Gastrocnemius medialis (tissue), 4 donors: ENCODE measurements at places on chromosomes 6 and 20. TPM values are rescaled to one million over a fixed set of nuclear protein-coding genes. Genes with fewer than 3 reads are reported as not detected.

- no peak for DNase-seq
- no peak overlapping the region for H3K4me3 ChIP-seq
- no peaks in the 10 kb centered on the region for H3K4me1 ChIP-seq
- no peaks in the 10 kb centered on the region for H3K36me3 ChIP-seq
- no peak overlapping the region for H3K27ac ChIP-seq
These were observed 463.8 kb downstream of the ADGRB3 start for GRCh38 chr6:69098910-69099309.

DNA sequence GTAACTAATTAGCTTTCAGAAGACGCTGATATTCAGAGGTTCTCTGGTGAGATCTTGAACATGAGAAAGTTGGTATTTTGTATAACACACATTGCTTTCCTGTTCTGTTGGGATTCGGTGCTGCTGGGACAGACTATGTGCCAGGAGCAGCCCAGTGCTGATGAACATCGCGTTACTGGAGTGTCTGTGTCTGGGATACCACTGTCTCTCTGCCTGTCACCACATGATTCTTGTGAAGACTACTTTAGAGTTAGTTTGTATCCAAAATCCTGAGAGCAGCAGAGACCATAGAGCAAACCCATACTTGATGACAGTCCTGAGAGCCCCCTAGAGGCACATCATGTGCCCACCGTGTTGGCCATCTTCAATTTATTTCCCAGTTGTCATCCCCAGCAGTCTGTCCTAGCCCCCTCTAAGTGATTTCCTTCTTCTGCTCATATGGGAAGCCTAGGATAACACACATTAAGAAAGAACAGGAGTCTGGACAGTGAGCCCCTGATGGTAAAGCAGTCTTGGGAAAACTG lies 41.8 kb upstream of the TINAG start:
- H3K27ac ChIP-seq: no peak overlapping the region
- H3K4me3 ChIP-seq: no peak overlapping the region
- DNase-seq: no peak
- peaks cover 6% of the 10 kb centered on the region for H3K36me3 ChIP-seq
- peaks cover 32% of the 10 kb centered on the region for H3K4me1 ChIP-seq

Gene SLC22A23
- total RNA-seq: 17.3 TPM

DNA sequence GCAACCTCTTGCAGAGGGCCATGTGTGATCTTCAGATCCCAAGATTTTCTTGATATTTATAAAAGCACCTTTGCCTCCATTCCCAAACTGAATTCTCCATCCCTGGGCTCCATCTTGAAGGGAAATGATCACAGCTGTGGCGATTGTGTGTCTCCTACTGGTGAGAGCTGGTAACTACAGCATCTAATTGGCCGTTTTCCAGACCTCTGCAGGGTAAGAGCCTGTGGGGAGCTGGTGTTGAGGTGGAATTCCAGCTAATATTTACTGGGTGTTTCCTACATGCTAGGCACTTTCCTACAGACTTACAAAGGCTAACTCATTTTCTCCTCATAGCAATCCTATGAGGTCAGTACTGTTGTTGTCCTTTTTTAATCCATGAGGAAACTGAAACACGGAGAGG lies 59.2 kb upstream of the FNDC1 start:
- H3K4me3 ChIP-seq: no peak overlapping the region
- no peaks in the 10 kb centered on the region for H3K36me3 ChIP-seq
- H3K4me1 ChIP-seq: peaks cover 14% of the 10 kb centered on the region
- no peaks in the 10 kb centered on the region for H3K27me3 ChIP-seq
- DNase-seq: no peak

DNA sequence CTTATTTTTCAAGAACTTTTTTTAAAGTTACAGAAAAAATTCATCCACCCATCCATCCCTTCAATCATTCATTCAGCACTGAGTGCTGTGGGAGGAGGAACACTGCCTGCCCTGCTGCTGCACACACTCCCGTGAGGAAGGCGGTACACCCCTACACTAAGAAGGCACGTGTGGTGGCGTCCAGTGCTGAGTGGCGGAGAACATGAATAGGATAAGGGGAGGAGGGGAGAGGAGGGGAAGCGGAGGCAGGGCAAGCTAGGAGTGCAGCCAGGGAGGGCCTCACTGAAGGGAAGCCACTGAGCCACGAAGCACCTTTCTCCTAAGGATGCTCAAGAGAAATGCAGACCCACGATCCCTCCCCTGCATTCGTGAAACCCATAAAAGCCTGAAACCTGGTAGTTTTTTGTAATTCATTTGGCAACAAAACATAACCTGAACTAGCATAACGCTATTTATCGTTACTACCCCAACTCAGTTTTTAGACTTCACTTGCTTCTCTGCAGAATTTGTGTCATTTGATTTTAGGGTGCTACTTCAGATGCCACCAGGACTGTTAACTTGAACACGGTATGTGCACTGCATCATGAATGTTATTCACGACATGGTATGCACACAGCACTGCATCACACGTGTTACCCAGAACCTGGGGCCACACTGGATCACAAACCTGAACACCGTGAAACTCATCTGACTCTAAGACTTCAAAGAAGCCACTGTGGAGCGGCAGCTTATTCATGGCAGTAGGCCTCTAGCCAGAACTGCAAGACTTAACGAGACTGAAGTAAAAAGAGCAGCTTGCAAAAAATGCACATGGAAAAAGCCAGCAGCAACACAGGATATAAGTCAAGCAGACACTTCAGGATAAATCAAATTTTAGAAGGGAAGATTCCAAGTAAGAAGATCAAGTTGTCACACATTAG lies 3.5 kb downstream of the RNASET2 start:
- H3K4me1 ChIP-seq: peaks cover 18% of the 10 kb centered on the region
- H3K27me3 ChIP-seq: no peaks in the 10 kb centered on the region
- DNase-seq: no peak
- H3K4me3 ChIP-seq: no peak overlapping the region
- no peaks in the 10 kb centered on the region for H3K36me3 ChIP-seq
- no peak overlapping the region for H3K27ac ChIP-seq

Gene ULBP2
- total RNA-seq: 0.49 TPM

Gene IL17F
- total RNA-seq: not detected

DNA sequence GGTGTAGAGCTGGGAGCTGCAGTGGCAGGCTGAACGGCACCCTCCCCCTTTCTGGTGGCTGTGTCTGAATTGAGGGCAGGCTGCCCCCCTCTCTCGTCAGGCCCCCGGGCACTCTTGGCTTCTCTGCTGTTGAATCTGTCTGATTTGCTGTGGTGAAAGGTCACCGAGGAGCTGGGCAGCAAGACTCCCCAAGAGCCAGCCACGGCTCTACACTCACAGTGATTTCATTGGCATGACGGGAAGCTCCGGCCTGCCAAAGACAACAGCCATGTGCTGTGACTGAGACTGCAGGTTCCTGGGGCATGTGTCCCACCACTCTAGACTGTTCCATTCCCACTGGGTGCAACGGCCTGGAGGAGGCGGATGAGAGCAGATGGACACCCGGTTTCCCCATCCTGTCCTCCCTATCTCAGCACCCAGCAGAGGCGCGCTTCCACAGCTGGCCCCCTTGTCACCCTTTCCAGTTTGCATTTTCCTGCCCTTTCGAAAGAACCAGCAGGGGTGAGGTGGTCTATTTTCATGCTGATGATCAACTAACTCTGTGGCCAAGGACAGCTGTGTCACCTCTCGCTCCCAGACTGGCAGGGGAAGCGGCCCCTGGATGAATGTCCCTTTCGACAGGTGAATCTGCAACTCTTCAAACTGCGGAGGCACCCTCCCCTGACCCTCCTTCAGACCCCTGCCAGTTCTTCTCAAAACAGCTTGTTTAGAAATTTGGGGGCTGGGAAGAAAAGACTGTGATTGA lies 2.2 kb downstream of the APCDD1L start:
- no peaks in the 10 kb centered on the region for H3K36me3 ChIP-seq
- DNase-seq: no peak
- H3K27me3 ChIP-seq: peaks cover 33% of the 10 kb centered on the region
- no peak overlapping the region for H3K4me3 ChIP-seq

- H3K27ac ChIP-seq: no peak overlapping the region
- no peak overlapping the region for H3K4me3 ChIP-seq
- no peaks in the 10 kb centered on the region for H3K4me1 ChIP-seq
- H3K27me3 ChIP-seq: no peaks in the 10 kb centered on the region
- no peak for DNase-seq
These were observed 6.4 kb upstream of the CST2 start for GRCh38 chr20:23832775-23833513.

DNA sequence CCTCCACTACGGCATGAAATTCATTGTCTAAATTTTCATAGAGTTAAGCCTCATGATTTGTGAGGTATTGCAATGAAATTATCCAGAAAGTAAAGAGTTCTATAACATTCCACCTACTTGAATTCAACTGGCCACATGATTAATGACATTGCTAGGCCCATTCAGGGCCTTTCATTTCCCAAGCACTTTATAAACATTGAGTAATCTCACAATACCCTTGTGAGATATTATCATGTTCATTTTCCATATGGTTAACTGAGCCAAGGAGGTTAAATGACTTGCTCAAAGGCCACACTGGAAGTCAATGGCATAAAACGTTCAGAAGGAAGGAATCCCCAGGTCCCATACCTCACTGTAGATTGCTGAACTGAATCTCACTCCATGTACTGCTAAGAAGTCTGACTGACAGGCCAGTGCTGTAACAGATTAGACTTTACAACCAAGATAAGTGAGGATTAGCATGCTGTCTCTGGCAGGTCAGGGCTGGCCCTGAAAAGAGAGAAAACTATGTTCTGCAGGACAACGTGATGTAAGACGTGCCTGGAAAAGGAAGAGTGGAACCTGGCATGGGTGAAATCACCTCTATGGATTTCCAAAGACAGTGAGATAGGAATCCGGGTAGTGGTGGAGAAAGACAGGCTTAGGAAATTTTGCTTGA lies 75.9 kb upstream of the SPACA1 start:
- H3K27ac ChIP-seq: no peak overlapping the region
- H3K4me3 ChIP-seq: no peak overlapping the region
- peaks cover 13% of the 10 kb centered on the region for H3K27me3 ChIP-seq
- no peaks in the 10 kb centered on the region for H3K4me1 ChIP-seq
- no peaks in the 10 kb centered on the region for H3K36me3 ChIP-seq

- DNase-seq: no peak
- no peak overlapping the region for H3K4me3 ChIP-seq
- no peaks in the 10 kb centered on the region for H3K27me3 ChIP-seq
- no peaks in the 10 kb centered on the region for H3K36me3 ChIP-seq
- no peak overlapping the region for H3K27ac ChIP-seq
These were observed 155.5 kb upstream of the RNF24 start for GRCh38 chr20:4170621-4171537.

Gene C4B
- total RNA-seq: 5.7 TPM

Gene HUS1B
- total RNA-seq: 0.97 TPM

DNA sequence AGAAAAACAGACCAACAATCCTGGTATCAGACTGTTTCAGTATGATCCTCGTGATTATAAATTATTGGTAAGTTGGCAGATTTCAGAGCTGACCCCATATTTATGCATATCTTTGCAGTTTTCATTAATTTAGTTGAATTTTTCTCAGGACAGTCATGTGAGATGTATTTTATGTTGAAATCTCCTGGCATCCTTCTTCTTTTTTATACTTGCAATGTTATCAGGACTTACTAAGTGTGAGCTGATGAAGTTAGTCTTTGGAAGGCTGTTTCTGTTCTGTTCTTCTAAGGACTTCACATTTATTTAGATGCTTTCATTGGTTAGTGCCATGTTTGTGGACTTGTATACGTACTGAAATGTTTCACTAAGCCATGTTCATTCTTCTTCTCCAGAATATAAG lies 17.2 kb downstream of the SMPDL3A start:
- peaks cover 7% of the 10 kb centered on the region for H3K4me1 ChIP-seq
- H3K27ac ChIP-seq: no peak overlapping the region
- no peak overlapping the region for H3K4me3 ChIP-seq
- no peaks in the 10 kb centered on the region for H3K36me3 ChIP-seq
- DNase-seq: no peak

DNA sequence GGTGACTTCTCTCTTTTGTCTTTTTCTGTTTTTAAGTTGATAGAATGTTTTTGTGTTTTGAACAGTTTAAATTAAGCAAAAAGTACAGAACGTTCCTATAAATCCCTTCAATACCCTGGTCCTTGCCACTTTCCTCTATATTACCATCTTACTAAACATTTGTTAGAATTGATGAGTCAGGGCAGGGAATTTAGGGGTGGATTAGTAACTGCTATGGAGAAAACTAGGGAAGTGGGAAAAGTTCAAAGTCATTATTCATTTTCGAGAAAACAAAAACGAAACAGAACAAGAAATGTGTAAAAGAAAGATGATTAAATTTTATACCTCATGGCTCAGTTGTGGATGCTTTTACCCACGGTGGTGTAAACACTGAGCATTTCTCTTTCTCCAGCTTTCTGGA lies 240.4 kb upstream of the SULF2 start:
- no peaks in the 10 kb centered on the region for H3K4me1 ChIP-seq
- no peak overlapping the region for H3K27ac ChIP-seq
- H3K36me3 ChIP-seq: no peaks in the 10 kb centered on the region
- no peak overlapping the region for H3K4me3 ChIP-seq
- no peaks in the 10 kb centered on the region for H3K27me3 ChIP-seq

- no peaks in the 10 kb centered on the region for H3K36me3 ChIP-seq
- no peak overlapping the region for H3K27ac ChIP-seq
- no peaks in the 10 kb centered on the region for H3K27me3 ChIP-seq
These were observed 87.8 kb downstream of the DCDC2 start for GRCh38 chr6:24270011-24270410.

DNA sequence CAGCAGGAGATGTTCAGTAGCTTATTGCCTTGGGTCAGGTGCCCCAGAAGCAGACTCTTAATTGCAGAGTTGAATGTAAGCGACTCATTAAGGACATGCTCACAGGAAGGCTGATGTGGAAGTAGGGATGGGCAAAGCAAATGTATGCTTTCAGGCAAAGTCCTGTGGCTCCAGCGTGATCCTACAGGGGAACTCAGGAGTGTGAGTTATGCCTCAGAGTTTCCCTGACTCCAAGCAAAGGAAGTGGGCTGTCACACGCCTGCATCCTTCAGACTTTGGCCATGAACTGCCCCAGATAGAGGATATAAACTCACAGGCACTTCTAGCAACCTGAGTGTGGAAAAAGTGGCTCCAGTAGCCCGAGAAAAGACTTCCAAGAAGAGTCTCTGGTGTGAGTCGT lies 64.9 kb upstream of the ZNF133 start:
- no peak for DNase-seq
- no peak overlapping the region for H3K4me3 ChIP-seq
- no peak overlapping the region for H3K27ac ChIP-seq
- H3K4me1 ChIP-seq: no peaks in the 10 kb centered on the region
- no peaks in the 10 kb centered on the region for H3K27me3 ChIP-seq
- H3K36me3 ChIP-seq: no peaks in the 10 kb centered on the region

GRCh38 chr6:4031442-4031841 lies 47.5 kb downstream of the FAM217A start:
- H3K4me1 ChIP-seq: peaks cover 32% of the 10 kb centered on the region
- H3K36me3 ChIP-seq: peaks cover 17% of the 10 kb centered on the region
- no peak overlapping the region for H3K27ac ChIP-seq
- no peak overlapping the region for H3K4me3 ChIP-seq
- no peaks in the 10 kb centered on the region for H3K27me3 ChIP-seq
- no peak for DNase-seq

Gene GSTA3
- not detected for total RNA-seq

Gene SAPCD1
- not detected for total RNA-seq

GRCh38 chr6:125679128-125679527 lies 70.3 kb upstream of the HEY2 start:
- no peaks in the 10 kb centered on the region for H3K36me3 ChIP-seq
- peaks cover 12% of the 10 kb centered on the region for H3K4me1 ChIP-seq
- H3K4me3 ChIP-seq: no peak overlapping the region
- no peak overlapping the region for H3K27ac ChIP-seq

GRCh38 chr6:41375598-41376151 lies 40.3 kb downstream of the NCR2 start:
- H3K27ac ChIP-seq: no peak overlapping the region
- peaks cover 23% of the 10 kb centered on the region for H3K4me1 ChIP-seq
- H3K36me3 ChIP-seq: no peaks in the 10 kb centered on the region
- H3K27me3 ChIP-seq: peaks cover 71% of the 10 kb centered on the region
- no peak overlapping the region for H3K4me3 ChIP-seq
- no peak for DNase-seq
